Stomach (tissue), 19 donors: ENCODE measurements at places on chromosomes 5 and 9. TPM values are rescaled to one million over a fixed set of nuclear protein-coding genes. Genes with fewer than 3 reads are reported as not detected.

Gene TMEM232
- polyA plus RNA-seq: 1.2 TPM

DNA sequence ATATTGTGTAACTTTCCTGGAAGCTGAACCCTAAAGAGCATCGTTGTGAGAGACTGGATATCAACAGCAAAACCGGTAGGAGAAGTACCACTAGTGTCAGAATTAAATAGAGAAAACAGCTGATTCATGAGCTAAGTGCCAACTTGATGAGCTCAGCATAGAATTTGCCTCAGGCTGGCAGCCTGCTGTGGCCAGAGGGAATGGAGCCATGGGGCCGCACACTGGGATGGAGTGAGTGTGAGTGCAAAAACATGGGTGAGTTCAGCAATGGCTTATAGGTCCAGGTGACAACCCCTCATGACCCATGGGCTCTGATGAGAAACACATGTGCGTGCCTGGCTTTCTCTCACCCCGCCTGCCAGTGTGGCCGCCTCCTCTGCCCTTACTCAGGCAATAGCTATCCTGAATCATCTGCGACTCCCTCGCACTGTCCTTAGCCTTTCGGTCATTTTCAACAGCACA is 25.4 kb downstream of the ADAMTS16 start:
- no peak for DNase-seq

Gene EFNA5
- polyA plus RNA-seq: 1.9 TPM

- DNase-seq: no peak
Observed at GRCh38 chr9:9901624-9902023, 711.2 kb downstream of the PTPRD start.

DNA sequence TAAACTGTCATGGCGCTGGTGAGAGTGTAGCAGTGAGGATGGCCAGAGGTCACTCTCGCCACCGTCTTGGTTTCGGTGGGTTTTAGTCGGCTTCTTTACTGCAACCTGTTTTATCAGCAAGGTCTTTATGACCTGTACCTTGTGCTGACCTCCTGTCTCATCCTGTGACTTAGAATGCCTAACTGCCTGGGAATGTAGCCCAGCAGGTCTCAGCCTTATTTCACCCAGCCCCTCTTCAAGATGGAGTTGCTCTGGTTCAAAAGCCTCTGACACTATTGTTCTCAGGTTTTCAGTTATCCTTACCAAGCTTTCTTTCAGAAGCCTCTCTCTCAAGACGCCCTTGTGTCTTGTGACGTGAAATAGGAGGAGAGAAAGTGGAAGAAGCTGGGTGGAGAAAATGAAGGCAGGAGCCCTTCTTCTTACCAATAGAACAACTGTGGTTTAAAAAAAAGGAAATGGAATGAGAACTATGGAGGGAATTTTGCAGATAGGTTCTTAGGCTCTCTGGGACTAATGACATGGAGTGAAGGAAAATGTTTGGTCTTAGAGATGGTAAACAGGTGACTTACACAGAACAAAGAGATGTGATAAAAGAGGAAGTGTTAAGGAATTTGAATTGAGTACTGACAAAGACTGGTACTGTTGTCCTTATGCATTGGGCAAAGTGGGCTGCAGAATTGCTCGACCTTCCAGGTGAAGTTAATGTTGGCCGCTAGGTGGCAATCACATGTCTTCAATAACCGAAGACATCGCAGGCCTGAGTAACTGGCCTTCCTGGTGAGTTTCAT is 133.3 kb upstream of the RAI14 start:
- DNase-seq: peak; percentile 92

Gene PLEKHG4B
- polyA plus RNA-seq: 0.88 TPM

DNA sequence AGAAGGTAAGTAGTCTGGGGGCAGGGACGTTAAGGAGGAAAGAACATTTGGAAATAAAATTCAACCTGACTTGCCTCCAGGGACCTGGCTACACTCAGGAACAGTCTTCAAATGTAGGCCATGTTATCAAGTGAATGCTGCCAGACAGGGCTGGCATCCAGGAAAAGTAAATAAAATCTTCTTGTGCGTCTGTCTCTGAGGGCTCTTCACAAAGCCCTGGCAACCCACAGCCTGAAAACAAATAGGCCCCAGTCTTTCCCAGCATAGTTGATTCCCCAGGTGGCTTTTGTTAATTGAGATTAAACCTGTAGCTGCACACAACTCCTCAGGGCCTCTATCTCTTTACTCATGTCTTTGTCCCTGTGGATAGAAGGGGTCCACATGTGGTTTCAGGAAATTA is 55.4 kb downstream of the STK32A start:
- no peak for DNase-seq

DNA sequence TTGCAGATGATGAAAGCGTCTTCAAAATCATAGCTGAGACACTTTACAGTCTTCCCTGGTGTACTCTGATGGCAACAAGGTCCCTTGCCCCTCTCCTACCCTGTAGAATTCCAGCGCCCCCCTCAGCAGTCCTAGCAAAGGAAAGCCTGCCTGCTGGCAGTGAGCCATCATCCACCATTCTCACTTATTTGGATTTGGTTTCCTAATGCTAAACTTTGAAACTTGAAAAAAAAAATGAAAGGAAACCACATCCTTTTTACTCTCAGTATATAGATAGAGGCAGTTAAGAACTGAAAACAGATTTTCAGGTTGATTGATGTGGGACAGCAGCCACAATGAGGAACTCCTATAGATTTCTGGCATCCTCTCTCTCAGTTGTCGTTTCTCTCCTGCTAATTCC is at the start of gene GZMA:
GZMA (plus strand) TSS at position 299 of the 400 bp plus-strand sequence; CDS start at position 336, 37 bp downstream.
- DNase-seq: no peak

Gene LPAR1
- polyA plus RNA-seq: 25.8 TPM

- no peak for DNase-seq
Observed at GRCh38 chr5:41503860-41504259, 6.5 kb downstream of the PLCXD3 start.

Gene TOR4A
- 8.9 TPM for polyA plus RNA-seq

- peak; percentile 82 for DNase-seq
Observed at GRCh38 chr5:58773744-58774441, 191.0 kb downstream of the RAB3C start.

- DNase-seq: peak; percentile 39
Observed at GRCh38 chr5:137296213-137296781, 202.8 kb downstream of the SPOCK1 start.

DNA sequence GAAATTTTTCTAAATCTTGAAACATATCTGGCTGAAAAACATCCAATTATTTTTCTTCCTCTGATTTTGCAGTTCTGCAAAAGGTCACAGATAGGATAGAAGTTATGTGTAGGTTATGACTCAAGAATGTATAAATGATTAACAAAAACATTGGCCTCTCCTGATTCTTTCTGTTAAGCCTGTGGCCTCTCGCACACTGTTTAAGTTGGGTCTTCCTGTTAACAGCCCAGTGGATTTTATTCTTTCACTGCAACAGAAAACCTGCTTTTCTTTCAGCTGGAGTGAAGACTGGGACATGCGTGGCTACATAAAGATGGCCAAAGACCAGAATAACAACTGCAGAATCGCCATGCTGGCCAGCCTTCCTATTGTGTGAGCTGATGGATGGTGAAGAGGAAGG is 17.1 kb upstream of the SPATA31E1 start:
- DNase-seq: no peak

- DNase-seq: no peak
Observed at GRCh38 chr9:121850366-121850765, 198.9 kb downstream of the DAB2IP start.

- no peak for DNase-seq
Observed at GRCh38 chr9:38284588-38285051, 107.9 kb upstream of the ALDH1B1 start.

DNA sequence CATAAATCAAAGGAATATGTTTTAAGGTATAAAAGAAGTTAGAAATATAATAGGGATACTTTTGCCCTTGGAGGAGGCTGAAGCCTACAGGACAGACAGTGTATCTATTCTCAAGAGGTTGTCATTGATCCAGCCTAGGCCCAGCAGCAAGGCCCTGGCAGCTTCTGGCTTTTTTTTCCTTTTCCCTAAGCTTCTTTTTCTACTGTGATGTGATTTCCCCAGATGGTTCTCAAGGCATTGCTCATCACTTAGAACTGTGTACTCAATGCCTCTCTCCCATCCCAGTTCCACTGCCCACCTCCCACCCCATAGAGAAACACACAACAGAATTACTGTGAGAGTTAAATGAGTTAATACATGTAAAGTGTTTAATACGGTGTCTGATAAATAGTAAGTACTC is 88.6 kb downstream of the SLC44A1 start:
- no peak for DNase-seq

Gene PCDHGA8
- polyA plus RNA-seq: 0.08 TPM

DNA sequence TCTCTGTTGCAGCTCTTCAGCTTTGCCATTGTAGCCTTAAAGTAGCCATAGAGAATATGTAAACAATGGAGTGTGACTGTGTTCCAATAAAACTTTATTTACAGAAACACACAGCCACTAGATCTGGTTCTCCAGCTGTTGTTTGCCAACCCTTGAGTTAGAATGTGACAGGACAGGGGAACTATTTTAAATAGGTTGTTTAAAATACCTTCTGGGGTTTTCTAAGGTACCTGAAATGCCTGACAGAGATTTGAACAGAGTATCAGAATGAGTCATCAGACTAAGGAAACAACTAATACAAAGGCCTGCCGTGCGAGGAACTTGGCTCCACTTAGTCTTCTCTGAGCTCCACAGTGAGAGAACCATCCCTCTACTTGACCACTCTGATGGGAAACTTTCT is 85.4 kb downstream of the HSD17B4 start:
- DNase-seq: peak; percentile 22

GRCh38 chr5:72552041-72552557 is 44.9 kb upstream of the ZNF366 start:
- no peak for DNase-seq

GRCh38 chr9:127651697-127652610 is 39.9 kb downstream of the STXBP1 start:
- DNase-seq: no peak

- DNase-seq: no peak
Observed at GRCh38 chr5:79170661-79171060, 59.1 kb downstream of the BHMT start.

DNA sequence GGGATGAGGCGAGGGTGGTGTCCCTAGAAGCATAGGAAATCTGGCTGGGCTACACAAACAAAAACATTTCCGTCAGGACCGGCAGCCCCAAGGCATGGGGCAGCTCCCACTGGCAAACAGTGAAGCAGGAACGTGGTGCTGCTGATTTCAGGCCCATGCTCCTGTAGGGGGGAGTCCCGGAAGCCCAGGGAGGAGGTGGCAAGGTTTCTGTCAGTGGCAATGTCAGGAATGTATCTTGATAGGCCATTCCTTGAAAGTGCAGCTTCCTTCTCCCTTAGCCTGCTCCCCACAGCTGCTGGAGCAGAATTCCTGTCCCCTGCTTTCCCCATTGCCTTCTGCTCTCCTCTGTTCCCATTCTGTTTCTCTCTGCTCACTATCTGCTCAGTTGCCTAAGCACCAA is 42.4 kb downstream of the MRRF start:
- peak; percentile 12 for DNase-seq

Gene SPATA31C1
- polyA plus RNA-seq: not detected

Gene MAMDC2
- 7.0 TPM for polyA plus RNA-seq

DNA sequence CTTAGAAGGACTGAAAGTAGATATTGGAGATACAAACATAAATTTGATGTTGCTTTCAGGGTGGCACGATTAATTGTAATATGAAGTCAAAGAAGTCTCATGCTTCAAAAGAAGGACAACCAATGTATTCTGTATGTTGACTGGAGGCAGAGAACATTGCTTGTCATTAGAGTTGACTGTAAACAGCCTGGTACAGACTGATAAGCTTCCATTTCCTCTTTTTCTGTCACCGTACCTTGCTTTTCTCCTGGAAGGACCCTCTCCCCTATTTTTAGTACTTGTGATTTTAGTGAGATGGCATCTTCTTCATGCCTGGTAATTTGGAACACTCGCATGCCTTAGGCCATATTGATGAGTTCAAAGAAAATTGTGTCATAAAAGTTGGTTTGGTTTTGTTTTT is 809.4 kb downstream of the PRELID2 start:
- no peak for DNase-seq

Gene PCDHGB4
- polyA plus RNA-seq: 0.45 TPM

- DNase-seq: no peak
Observed at GRCh38 chr5:172769616-172770373, 1.2 kb downstream of the DUSP1 start.

GRCh38 chr5:68502531-68502930 is 287.0 kb downstream of the PIK3R1 start:
- DNase-seq: no peak

GRCh38 chr9:27440888-27441740 is 83.0 kb upstream of the IFNK start:
- no peak for DNase-seq

DNA sequence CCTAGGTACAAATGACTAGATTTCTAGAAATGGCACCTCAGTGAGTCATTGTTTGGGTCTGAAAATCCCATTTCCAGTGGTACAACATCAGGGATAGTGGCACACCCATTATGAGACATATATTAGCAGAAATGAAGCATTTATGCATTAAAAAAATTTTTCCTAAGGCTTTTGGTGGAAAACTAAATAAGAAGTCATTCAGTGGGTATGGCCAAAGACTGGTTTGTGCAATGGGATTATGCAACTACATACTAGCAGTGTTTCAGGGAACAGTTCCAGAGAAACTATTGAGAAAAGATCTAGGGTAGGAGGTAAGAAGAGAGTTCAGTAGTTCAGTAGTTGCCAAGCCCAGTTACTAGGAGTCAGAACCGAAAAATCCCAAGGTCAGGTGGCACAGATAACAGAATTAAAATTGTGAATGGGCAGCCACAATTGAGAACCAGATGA is 106.5 kb upstream of the HAPLN1 start:
- DNase-seq: no peak

- DNase-seq: no peak
Observed at GRCh38 chr9:19387317-19387716, 7.3 kb upstream of the RPS6 start.

DNA sequence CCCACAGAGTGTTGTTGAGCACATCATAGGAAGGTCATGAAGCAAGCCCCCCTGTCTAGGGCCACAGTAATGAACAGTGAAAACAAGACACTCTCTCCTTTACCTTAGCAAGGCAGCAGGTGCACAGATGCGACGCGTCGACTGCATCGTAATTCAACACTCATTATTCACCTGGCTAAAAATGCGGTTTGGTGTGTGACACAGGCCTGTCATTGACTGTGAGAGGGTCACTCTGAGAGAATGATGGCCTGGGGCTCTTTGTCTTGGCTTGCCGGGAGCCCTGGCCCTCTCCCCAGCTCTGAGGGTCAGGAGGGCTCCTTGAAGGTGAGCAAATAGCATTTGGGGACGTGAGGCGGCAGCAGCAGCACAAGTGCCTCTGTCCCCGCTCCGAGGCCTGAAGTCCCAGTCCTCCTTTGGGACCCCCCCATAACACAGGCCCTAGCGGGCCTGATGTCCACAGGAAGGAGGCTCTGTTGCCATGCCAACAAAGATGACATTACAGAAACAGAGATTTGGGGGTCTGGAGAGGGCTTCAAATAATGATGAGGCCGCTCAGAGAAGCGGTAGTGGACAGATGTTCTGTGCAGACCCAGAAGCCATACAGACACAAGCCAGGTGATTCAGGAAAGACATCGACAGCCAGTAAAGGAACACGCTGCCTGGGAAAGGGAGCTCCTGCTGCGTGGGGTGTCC is 46.7 kb downstream of the SHB start:
- DNase-seq: no peak
